Activated CD4-positive, alpha-beta T cell treated with anti-CD3 and anti-CD28 coated beads, Interleukin-2, amount 10 ng/mL, durations not matched to agents 7 days and 5 days (primary cell): ENCODE measurements at places on chromosomes 16 and 17.

GRCh38 chr16:76862901-76863300 is 328.1 kb upstream of the MON1B start:
- DNase-seq, result no peak

GRCh38 chr16:7976563-7976962 is 613.7 kb downstream of the TMEM114 start:
- no peak for DNase-seq

GRCh38 chr17:80586846-80587228 is 42.2 kb downstream of the RPTOR start:
- no peak for DNase-seq

- no peak for DNase-seq
Observed at GRCh38 chr17:17380145-17380925, 77.2 kb downstream of the NT5M start.

- no peak for DNase-seq
Observed at GRCh38 chr17:34130544-34130943, 124.5 kb upstream of the CCL2 start.

GRCh38 chr17:6555331-6556120 is 829 bp downstream of the PITPNM3 start:
- no peak for DNase-seq

DNA sequence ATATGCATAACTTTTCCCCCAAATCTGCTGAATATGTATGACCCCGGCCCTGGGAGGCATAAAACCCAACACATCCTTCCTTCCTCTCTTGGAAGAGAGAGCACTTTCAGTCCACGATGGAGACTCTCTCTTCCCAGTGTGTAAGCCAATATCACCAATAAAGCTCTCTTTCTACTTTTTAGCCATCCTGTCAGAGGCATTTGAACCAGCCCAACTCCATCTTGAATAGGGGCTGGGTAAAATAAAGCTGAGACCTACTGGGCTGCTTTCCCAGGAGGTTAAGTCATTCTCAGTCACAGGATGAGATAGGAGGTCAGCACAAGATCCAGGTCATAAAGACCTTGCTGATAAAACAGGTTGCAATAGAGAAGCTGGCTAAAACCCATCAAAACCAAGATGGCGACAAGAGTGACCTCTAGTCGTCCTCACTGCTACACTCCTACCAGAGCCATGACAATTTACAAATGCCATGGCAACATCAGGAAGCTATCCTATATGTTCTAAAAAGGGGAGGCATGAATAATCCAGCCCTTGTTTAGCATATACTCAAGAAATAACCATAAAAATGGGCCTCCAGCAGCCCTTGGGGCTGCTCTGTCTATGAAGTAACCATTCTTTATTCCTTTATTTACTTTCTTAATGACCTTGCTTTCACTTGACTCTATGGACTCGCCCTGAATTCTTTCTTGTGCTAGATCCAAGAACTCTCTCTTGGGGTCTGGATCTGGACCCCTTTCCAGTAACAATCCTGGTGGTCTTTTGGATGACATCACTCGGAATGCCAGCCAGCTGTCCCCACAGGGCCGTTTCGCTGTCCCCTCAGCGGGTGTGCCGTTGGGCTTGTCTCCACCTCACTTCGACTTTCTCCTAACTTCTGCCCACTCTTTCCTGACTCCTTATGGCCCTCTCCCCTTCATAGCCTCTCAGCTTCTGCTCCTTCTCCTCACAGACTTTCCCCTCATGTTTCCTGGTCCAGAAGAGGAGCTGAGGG is 53.4 kb upstream of the NKD1 start:
- DNase-seq, result no peak

GRCh38 chr16:84503751-84504395 is 586 bp downstream of the MEAK7 start:
- no peak for DNase-seq

- no peak for DNase-seq
Observed at GRCh38 chr17:42071810-42072209, 21.4 kb upstream of the C17orf113 start.

- DNase-seq, result no peak
Observed at GRCh38 chr16:13154799-13155198, 253.4 kb downstream of the SHISA9 start.

DNA sequence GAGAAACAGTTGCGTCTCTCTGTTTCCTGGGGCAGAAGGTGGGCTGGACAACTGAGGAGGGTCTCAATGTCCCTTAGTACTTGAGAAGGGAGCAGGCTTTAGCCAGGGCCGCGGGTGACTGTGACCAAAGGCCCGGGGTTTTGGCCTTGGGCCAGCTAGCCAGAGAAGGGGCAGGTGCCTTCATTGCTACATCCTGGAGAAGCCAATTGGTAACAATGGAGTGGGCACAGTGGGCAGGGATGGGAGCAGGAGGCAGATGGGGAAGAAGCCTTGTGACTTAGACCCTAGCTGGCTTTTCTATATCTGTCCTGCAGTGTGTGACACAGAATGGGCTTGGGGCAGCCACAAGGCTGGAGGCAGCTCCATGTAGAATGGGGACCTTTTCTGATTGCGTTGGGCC is 46.0 kb downstream of the CLEC16A start:
- no peak for DNase-seq

DNA sequence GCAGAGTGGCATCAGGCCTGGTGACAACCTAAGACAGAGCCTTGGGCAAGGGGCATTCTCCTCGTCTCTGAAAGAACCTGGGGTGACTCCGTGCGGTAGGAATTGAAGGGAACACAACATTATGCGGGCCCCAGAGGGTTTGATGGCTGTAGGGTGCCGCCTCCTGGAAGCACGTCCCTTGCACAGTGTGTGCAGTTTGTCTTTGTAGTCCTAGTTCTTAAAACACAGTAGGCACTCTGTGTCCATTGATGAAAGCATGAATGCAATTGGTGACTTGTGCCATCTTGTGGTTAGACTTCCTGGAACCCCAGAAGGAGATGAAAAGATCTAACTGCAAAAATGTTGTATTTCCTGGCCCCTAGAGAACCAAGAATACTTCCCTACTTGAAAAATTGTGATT is 279.8 kb downstream of the UTP18 start:
- DNase-seq, result peak; percentile 12

GRCh38 chr17:78143214-78144146 is 2.7 kb upstream of the C17orf99 start:
- no peak for DNase-seq

- no peak for DNase-seq
Observed at GRCh38 chr16:10490141-10490540, 90.3 kb downstream of the EMP2 start.

GRCh38 chr17:5164436-5164835 is 27.2 kb downstream of the ZNF594 start:
- no peak for DNase-seq

GRCh38 chr17:57586196-57586740 is 158.8 kb downstream of the CCDC182 start:
- no peak for DNase-seq

- no peak for DNase-seq
Observed at GRCh38 chr16:775236-775796, 12.9 kb downstream of the RPUSD1 start.

DNA sequence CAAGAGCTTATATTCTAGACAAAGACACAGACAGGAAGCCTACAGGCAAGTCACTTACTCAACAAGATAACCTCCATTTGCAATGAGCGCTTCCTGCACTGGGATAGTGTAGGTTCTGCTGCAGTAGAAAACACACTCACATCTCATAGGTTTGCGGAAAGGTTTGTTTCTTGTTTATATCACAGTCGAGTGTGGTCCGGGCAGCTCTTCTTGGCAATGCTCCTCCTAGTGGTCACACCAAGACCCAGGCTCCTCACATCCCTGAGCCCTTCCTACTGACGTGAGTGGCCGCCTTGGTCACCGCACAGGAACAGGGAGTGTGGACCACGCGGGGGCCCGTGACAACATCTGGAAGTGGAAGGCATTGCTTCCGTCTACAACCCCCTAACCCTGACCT is 48.0 kb upstream of the RBFOX3 start:
- DNase-seq, result no peak

- peak; percentile 19 for DNase-seq
Observed at GRCh38 chr16:6081320-6081976, 983.9 kb upstream of the EEF2KMT start.

- DNase-seq, result peak; percentile 41
Observed at GRCh38 chr17:56891751-56892150, 22.1 kb downstream of the TRIM25 start.

DNA sequence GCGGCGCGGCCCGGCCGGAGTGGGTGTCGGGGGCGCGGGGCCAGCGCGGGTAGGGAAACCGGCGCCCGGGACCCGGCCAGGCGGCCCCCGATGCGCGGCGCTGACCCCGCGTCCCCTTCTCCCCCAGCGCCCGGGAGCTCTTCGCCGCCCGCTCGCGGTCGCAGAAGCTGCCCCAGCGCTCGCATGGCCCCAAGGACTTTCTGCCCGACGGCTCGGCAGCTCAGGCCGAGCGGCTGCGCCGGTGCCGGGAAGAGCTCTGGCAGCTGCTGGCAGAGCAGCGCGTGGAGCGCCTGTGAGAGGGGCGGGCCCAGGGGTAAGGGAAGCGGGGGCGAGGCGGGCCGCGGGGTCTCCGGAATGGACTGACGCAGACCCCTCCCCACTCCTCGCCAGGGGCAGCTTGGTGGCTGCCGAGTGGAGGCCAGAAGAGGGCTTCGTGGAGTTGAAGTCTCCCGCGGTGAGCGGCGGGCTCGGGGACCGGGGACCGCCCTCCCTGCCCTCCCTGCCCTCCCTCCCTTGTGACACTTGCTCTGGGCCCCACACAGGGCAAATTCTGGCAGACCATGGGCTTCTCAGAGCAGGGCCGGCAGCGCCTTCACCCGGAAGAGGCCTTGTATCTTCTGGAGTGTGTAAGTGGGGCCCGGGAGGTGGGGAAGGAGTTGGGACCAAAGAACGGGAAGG is 430 bp downstream of the TSEN54 start:
- DNase-seq, result peak; percentile 30

GRCh38 chr17:47821031-47821423 is 567 bp downstream of the OSBPL7 start:
- DNase-seq, result no peak

DNA sequence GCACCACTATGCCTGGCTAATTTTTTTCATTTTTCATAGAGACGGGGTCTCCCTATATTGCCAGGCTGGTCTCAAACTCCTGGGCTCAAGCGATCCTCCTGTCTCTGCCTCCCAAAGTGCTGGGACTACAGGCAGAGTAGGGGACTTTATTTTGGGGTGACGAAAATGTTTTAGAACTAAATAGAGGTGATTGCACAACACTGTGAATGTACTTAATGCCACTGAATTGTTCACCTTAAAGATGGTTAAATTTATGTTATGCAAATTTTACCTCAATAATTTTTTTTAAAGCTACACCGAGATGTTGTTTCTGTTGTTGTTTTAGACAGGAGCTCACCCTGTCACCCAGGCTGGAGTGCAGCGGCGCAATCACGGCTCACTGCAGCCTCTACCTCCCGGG is 111.9 kb upstream of the SEC14L1 start:
- no peak for DNase-seq

DNA sequence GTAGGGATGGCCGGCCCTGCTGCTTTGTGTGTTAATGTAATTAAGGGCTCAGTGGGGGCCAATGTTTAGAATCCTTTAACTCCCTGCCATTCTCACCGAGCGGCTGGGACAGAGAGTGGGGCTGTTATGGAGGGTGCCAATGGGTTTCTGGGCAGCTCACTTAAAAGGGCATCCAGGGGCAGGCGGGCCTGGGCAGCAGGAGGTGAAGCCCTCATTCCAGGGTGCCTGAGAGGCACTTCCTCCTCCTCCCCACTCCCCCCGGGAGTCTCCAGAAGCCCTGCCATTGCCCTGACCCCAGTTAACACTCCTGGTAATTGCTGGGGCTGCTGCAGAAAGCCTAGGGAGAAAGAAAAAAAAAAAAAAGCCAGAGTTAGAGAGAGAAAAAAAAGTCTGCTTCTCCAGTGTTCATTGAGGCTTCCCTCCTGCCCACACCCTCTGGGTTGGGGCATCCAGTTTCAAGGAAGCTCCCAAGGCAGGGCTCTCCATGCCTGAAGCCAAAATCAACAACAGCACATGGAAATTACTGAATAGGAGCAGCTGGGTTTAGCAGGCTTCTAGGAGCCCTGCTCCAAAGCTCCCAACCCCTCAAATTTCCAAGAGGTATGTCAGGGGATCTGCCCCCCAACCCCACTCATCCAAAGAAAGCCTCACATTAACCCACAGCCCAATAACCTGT is 28.0 kb downstream of the CUEDC1 start:
- DNase-seq, result no peak

DNA sequence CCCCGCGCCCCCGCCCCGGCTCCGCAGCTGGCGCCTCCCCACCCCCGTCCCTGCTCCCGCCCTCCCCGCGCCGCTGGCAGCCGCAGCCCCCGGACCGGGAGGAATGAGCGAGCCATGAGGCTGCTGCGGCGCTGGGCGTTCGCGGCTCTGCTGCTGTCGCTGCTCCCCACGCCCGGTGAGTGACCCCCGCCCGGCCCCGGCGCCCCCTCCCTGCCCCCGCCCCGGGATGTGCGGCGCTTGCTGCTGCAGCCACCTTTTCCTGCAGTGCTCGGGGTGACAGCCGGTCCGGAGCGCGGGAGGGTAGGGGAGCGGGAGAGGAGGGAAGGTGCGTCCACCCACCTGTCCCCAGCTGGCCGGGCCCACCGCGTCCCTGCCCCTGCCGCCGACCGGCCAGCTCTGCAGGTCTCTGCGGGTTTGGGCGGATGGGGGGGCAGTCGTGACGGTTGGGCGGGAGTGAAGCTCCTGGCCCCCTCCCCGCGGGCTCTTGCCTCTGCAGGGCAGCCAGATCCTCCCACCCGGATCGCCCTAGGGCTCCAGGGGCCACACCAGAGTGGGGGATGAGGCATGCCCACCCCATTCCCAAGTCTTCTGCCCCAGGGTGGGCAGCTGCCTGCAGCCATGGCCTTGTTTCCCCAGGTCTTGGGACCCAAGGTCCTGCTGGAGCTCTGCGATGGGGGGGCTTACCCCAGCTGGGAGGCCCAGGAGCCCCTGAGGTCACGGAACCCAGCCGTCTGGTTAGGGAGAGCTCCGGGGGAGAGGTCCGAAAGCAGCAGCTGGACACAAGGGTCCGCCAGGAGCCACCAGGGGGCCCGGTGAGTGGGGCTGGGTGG is 513 bp downstream of the ADAM11 start:
- DNase-seq, result no peak

GRCh38 chr17:74499992-74500391 is 31.3 kb downstream of the CD300LB start:
- no peak for DNase-seq

DNA sequence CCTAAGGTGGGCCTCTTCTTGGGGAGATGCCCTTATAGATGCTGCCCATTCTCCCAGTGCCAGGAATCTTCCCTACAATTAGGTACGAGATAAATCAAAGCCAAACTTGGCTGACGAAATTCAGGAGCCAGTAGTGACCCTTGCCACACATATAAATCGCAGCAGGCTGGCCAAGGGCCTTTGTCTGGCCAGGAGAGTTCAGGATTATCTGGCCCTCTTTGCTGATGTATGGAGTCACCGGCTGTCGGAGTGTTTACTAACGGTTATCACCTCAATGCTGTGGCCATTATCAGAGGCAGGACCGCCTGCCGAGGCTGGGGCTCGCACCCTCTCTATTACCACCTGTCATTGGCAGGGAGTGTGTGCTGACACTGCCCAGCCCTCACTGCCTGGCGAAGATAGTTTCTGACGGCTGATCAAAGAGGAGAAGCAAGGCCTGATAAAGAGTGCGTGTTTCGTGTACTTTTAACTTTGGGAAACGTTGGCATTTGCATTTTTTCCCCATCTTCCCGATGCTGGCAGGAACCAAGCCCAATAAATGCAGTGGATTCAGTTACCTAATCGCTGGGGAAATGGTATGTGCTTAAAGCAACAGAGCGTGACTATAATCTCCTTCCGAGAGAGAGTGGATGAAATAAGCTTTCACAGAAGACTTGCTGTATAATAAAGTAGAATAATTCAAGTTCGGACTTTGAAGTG is 32.8 kb upstream of the TBX2 start:
- DNase-seq, result no peak
